DND-41 (cell line): ENCODE measurements at places on chromosomes 13 and 19.

GRCh38 chr13:101773062-101773461, 320.6 kb downstream of the ITGBL1 start:
- DNase-seq, result no peak

DNA sequence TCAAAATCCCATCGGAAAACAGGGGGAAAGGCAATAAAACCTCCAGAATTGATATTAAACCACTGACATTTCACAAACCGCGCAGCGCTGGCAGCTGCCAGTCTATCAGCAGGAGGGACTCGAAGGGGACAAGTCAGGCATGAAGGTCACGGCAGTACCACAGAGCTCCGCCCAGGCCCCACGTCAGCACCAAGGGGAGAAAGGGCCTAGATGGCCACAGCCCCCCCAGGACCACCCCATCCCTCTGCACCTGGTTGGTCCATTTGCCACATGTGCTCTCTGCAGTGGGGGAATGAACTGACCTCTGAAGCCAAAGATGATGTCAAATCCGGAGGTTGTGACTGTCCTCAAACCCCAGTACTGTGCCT, 9.5 kb upstream of the VSTM2B start:
- DNase-seq, result no peak

DNA sequence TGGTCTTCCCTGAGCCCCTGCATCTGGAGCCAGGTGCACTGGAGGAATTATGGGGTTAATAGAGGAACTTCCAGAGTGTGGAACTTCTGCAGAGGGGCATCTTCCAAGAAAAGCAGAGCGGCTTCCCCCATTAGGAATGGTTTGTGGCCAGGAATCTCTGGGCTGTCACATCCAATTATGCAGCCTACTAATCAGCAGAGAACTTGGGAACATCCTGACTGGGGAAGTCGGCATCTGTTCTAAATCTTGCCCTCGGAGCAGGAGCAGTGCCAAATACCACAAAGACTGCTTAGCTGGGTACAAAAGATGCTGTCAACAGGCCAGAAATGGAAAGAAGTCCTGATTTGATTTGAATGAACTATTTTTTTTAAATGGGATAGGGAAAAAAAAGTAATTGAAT, 435.1 kb downstream of the ZNF536 start:
- no peak for DNase-seq

DNA sequence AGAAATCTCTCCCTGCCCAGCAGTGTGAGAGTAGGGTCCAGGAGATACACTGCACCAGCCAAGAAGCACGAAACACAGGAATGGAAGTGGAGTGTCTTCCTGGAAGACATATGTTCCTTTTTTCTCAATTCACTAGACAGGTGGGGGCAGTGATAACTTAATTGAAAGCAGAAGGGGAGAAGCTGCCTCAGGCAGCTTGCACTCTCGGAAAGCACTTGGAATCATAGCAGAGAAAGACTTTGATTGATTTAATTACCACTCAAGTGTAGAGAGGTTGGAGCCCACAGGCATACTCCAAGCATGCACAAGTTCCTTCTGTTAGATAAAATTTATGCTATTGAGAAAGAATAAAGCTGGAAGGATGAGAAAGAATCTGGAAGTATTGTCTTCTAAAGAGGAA, 249.4 kb downstream of the SLITRK6 start:
- DNase-seq, result no peak

GRCh38 chr13:69069554-69070133, 1038.0 kb upstream of the ATXN8OS start:
- no peak for DNase-seq

DNA sequence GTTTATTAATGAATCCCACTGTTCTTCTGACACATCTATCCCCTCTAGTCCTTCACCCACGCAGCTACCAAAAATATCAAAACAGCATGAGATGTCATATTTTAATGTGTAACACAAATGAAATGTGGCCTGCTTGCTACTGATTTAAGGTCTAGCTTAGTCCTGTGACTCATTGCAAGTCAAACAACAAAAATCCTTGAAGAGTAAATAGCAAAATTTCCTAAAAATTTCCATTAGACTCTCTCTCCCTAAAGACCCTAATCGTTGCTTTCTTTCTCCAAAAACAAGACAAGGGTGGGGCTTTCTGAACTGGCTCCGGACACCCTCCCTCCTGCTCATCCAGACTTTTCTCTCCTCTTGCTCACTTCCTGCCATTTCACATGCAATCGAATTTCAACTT, 99.9 kb upstream of the IPO5 start:
- DNase-seq, result no peak

GRCh38 chr13:39350461-39350881, 252.5 kb downstream of the LHFPL6 start:
- no peak for DNase-seq

DNA sequence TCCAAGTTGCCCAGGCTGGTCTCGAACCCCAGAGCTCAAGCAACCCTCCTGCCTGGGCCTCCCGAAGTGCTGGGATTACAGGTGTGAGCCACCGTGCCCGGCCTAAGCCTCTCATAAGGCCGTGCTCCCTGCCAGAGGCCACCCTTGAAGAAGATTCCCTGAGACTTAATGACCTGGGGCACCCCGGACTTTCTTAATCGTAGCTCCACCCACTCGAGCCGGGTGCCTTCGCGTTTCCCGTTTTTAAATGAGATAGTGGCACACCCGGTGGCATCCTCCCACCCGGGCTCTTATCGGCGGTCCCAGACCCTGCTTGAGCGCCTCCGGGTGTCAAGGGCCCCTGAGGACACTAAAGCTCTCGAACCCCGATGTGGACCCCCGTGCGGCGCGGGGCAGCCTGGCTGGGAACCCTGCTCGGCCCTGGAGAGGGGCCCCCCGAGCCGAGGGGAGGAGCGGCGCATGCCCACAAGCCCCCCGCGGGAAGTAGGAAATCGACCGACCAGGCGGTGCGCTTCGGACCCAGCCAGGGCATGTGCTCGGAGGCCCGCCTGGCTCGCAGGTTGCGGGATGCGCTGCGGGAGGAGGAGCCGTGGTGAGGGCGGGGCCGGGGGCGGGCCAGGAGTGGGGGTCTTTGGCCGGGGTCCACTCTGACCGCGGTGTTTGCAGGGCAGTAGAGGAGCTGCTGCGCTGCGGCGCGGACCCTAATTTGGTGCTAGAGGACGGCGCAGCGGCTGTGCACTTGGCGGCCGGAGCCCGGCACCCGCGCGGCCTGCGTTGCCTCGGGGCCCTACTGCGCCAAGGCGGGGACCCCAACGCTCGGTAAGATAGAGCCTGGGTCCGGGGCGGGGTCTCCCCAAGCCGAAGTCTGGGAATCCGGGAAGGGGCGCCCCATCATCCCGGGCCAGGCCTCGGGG, at the start of gene ANKLE1:
Gene ANKLE1, plus strand, starts transcription at position 511 of the 914 bp plus-strand sequence. Its CDS starts 20 bp downstream, at position 531.
- DNase-seq, result no peak

- peak; percentile 43 for DNase-seq
Observed at GRCh38 chr19:42325896-42326771, 699 bp downstream of the MEGF8 start.

GRCh38 chr19:12953138-12953798, 3.8 kb downstream of the GADD45GIP1 start:
- no peak for DNase-seq
